ENCODE measurements at places on chromosomes 5 and 9.
A peak's percentile ranks its signal among the peaks of the same experiment; 100 is the strongest.

- DNase-seq = peak; percentile 12
Observed at GRCh38 chr5:115895821-115896220, 54.1 kb downstream of the AP3S1 start.

DNA sequence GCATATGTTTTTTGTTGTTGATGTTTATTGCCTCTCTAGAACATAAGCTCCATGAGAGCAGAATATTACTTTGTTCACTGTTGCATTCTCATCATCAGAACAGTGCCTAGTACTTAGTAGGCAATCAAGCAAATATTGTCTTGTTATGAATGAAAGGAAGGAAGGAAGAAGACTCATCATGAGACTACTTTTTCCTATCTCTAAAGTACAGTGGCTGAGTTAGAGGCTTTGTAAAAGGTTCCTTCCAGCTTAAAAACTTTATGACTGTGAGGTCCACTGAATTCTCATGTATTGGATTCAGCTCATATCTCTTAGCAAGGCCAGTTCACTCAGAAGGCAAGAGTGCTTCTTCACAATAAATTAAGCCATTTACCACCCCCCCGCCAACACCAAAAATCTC is 171.8 kb upstream of the NR3C1 start:
- no peak for DNase-seq

GRCh38 chr9:9557804-9558334 is 1054.9 kb downstream of the PTPRD start:
- DNase-seq = no peak

- no peak for DNase-seq
Observed at GRCh38 chr5:174271316-174271715, 225.8 kb downstream of the NSG2 start.

GRCh38 chr9:113771199-113771598 is 104.9 kb upstream of the ZNF618 start:
- DNase-seq = no peak

DNA sequence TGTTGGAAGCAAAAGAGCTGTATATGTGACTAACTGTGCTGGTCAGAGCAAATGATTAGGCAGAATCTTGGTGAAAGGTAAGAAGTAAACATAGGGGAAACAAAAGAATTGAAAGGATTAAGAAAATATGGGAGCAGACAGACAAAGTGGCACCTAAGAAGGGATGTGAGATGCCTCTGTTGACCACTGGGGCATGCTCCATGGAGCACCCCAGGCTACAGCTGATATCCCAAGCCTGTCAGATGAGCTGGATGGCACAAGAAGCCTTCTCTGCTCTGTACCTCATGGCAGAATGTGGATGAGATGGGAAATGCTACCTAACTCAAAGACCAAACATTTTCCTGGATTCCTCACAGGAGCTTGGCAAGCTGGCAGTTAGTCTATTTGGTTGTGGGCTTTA is 89.3 kb upstream of the SLIT3 start:
- no peak for DNase-seq

Data from fibroblast of skin of scalp (primary cell).